KBM-7 (cell line): ENCODE measurements at places on chromosomes 1 and 21.
A peak's percentile ranks its signal among the peaks of the same experiment; 100 is the strongest.

GRCh38 chr1:17434016-17434415, 5.5 kb downstream of the RCC2 start:
- no peak for DNase-seq

GRCh38 chr21:31987696-31988095, 114.9 kb downstream of the HUNK start:
- no peak for DNase-seq

DNA sequence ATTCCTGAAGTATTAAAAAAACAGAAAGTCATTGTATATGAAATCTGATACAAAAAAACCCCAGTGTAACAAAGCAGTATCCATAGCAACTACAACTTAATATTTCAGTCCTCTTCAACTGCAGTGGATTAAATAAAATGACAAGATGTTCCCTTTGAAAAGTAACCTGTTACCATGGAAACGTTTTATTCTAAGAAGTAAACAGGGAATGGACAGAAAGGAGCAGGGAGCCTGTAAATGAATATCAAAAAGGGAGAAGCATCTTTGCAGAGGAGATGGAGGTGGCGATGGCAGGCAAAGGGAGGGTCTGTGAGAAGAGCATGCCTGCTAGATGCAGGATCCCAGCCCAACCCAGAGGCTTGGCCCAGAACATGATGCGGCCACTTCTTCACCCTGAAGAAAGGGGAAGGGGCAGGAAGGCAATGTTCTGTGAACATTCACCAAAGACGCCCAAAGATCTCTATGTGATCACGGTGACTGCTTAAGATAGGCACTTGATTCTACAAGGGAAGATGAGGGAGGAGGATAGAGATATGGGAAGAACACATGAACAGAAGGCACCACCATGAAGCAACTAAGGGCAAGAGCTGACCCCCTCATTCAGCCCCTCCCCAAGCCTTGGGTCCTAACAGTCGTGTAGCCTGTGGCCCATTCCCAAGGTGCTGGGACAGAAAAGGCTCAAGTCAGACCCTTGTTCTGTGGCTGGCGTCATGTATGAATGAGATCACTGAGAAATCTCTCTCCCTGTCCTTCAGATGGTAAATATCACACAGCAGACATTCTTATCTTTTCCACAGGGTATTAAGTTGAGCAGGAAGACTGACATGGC, 200.0 kb downstream of the SLC45A1 start:
- no peak for DNase-seq

- no peak for DNase-seq
These were observed 13.8 kb downstream of the CFAP74 start for GRCh38 chr1:1989789-1990188.

DNA sequence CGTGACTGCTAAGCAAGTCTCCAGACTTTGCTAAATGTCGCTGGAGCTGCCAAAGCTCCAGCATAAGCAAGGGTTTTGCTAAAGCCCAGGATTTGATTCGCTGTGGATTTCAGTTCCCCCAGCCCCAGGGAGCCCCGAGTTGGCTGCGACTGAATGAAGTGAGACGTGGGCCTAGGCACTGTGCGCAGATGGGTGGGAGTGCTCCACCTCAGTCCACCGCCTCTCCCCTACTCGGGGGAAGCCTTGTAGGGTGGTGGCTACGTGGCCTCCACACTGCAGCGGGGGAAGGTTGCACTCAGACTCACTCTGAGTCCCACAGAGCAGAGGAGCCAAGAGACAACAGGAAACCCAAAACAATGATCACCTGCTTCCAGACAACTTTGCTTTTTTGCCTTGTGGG, 397.8 kb upstream of the VAMP3 start:
- no peak for DNase-seq

DNA sequence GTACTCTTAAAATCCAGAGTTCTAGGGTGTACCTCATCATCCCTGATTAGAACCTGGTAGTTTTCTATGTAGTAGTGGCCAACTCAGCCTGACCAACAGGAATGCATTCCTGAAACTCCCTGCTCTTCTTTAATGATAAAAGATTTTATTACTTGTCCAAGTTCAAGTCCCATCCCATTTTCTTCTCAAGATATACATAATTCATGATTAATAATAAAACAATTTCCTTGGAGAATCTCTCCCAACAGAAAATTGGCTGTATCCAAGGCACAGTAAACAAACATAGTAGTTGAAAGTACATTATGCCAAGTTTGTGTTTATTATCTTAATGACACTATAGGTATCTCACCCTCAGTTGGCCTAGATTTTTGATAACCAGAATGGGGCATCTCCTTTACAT, 714.1 kb upstream of the ADAMTS5 start:
- DNase-seq, result no peak

DNA sequence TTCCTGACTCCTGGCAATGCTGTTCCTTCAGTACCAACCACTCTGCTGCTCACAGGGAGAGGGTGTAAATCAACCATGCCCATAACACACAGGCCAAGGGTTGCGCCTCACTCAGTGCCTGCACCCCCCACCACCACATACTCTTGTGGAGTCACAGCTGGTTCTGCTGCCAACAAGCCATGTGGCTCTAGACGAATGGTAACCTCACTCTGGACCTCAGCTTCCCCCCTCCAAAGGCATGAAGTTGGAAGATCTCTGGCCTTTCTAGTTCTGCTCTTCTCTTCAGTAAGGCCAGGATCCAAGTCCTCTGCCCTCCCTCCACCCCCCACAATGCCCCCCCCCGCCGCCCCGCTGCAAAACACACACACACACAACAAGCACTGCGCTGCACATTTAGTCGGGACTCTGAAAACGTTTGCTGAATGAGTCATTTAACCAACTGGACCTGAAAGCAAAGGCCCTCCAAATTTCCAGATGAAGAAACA, 1.7 kb upstream of the GLIS1 start:
- no peak for DNase-seq

DNA sequence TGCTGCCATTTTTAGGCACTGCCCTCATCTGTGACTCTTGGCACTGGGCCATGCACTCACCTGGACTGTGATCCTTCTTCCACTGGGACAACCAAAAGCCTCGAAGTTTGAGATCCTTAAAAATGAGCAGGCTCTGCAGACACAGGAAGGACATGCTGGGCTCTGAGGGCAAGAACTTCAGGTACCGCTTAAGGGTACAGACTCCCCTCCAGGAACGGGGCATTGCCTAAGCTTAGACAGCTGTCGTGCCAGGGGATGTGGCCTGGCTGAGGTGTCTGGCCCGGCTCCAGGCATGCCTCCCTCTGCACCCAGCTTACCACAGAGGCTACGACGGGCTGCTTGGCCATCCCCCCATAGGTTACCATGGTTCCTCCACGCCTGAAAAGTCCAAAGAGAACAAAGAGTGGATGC, 14.2 kb upstream of the SRSF4 start:
- DNase-seq, result no peak

DNA sequence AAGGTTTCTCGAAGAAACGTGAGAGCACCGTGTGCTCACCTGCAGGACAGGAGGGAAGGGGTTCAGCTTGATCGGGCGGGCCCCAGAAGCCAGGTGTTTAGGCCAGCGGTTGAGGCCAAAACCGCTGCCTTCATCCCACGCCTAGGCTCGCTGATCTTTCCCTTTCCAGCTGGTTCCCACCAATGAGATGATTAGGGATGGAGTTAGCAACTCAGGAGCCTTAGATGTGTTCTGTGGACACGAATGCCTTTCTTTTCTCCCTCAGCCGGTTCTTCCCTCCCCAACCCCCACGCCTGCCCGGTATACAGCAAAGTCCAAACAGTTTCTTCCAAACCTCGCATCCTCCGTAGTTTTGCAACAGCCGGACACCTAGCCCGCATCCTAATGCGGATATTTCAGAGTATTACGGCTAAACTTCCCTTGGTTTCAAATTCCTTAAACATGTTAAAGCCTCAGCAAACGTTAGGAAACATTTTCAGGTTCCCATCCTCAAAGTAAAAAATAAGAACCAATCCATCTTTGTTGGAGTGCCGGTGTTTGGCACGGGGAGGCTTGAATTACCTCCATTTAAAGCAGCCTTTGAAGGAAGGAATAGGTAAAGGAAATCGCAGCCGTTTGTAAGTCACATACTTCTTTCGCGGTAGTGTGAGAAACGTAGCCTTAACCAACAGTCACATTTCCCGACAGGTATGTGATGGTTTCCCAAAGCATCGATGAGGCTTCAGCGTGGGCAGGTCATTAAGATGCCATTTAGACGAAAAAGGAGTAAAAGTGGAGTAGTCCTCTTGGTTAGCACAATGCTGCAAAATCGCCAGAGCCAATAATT, 1.1 kb downstream of the LRRC8C start:
- DNase-seq, result peak; percentile 39

DNA sequence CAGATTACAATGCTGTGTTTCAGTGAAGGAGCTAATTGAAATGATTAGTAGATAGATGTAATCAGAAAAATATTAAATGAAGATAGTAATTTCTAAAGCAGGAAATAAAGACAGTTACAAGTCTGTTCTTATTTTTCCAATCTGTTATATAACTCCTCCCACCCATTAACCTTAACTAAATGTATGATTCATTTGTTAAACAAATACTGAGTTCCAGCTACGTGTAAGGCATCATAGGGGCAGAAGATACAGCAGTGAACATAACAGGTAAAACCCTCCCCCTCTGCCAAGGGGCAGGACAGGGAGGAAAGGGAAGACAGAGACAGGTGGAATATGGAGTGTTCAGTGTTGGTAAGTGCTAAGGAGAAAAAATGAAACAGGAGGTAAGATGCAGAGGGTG, at the start of gene FAM177B:
Gene FAM177B (plus strand): TSS at position 231 of the 400 bp plus-strand sequence. CDS start 9,344 bp downstream, outside the sequence.
- no peak for DNase-seq

- DNase-seq, result no peak
These were observed 200.4 kb upstream of the ESRRG start for GRCh38 chr1:216923601-216924000.

- no peak for DNase-seq
These were observed 42.3 kb downstream of the PAFAH2 start for GRCh38 chr1:25955553-25955952.

DNA sequence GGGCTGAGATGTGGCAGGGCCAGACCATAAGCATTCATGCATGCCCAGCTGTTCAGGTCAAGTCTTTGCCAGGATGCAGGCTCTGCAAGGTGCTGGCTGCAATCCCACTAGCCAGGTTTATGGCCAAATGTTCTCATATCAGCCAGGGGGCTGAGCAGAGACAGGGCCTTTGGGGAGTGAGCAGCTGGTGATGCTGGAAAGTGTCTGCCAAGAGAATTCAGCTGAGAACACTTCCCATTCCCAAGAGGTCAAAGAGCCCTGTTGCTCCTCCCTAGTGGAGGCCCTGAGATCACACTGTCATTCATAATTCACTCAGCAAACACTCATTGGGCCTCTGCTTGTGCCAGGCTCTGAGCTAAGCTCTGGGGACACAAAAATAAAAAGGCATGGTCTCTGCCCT, 150.3 kb downstream of the DMRTA2 start:
- DNase-seq, result no peak

- no peak for DNase-seq
These were observed 1.4 kb downstream of the TSSK3 start for GRCh38 chr1:32363713-32364112.

GRCh38 chr1:182093781-182094180, 32.3 kb upstream of the ZNF648 start:
- DNase-seq, result no peak

GRCh38 chr1:9196129-9197040, 38.2 kb upstream of the H6PD start:
- peak; percentile 88 for DNase-seq

DNA sequence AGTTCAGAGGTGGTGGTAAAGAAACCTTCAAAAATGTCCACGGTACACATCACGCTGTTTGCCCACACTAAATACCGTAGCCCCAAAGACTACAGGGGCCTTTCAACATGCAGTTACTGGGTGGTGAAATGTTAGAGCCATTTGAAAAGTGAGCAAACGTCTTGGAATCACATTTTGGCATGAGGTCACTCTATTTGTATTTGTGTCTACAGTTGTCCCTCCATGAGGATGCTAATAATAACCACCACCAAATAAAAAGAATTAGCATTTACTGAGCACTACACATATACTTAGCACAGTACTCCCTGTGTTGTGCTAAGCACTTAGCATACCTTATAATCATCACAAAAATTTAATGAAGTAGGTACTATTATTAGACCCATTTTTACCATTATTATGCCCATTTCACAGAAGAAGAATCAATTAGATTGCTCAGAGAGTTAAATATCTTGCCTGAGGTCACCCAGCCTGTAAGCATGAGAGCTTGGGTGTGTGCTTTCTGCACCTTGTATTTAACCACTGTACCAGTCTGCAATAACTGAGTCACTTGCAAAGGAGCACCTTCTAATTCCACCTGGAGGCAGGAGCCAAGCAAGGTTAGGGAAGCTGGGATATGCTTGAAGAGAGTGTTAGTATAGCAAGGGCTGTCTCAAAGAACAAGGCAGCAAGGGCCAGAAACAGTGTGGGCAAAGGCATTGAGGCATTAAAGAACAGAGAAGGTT, 57.4 kb downstream of the DNTTIP2 start:
- DNase-seq, result no peak

DNA sequence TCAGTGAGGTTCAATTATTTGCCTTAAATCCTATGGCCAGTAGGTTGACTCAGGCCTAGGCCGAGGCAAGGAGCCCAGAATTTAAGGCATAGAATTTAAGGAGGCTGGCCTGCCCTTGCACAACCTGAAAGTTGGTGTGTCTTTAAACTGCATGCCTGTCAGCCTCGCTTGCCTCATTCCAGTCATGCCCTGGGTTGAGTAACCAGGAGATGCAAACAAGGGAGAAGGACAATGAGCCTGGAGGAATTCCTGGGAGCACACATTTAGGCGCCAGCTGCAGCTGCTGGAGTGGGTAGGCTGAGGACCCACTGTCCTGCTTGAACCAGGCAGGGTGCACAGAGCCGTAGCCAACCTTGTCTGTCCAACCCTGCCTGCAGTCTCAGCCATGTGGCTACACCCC, 11.7 kb downstream of the CD2 start:
- no peak for DNase-seq

- DNase-seq, result no peak
These were observed 187.1 kb upstream of the LMO4 start for GRCh38 chr1:87141556-87141955.

DNA sequence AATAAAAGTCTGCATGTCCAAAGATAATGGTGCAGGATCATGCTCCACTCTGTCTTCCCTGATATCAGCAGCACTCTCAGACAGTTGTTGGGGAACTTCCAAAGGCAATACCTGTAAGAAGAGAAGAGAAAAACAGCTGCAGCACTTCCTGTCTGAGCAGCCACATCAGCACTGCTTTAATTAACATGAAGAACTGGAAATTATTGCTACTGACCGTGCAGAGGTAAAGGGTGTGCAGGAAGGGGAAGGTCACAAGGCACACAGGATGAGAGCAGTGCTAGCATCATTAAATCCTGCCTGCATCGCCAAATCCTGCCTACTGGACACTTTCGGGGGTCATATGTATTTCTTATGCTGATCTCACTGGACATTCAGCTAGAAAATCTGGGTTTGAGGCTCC, 379.0 kb downstream of the LMX1A start:
- DNase-seq, result no peak

- DNase-seq, result peak; percentile 53
These were observed 255.9 kb downstream of the FAF1 start for GRCh38 chr1:50704126-50704525.

DNA sequence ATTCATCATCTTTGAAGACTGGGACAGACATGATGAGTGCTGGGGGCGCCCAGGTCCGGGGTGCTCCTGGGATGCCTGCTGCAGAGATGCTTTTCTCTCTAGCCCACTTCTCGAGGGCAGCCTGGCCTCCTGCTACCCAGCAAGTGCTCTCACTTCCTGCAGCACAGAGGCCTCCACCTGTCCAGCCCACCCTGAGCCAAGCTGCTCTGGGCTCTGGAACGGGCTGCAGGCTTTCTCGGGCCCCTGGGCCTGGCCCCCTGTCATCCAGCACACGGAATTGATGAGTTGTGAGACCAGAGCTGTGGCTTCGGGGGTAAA, 469.5 kb upstream of the VAMP3 start:
- DNase-seq, result no peak

GRCh38 chr1:202163281-202164270, 3.2 kb upstream of the PTPN7 start:
- DNase-seq, result no peak

GRCh38 chr1:228337031-228337564, 69.5 kb downstream of the TRIM11 start:
- DNase-seq, result no peak
